ENCODE measurements at places on chromosomes 4 and X.

DNA sequence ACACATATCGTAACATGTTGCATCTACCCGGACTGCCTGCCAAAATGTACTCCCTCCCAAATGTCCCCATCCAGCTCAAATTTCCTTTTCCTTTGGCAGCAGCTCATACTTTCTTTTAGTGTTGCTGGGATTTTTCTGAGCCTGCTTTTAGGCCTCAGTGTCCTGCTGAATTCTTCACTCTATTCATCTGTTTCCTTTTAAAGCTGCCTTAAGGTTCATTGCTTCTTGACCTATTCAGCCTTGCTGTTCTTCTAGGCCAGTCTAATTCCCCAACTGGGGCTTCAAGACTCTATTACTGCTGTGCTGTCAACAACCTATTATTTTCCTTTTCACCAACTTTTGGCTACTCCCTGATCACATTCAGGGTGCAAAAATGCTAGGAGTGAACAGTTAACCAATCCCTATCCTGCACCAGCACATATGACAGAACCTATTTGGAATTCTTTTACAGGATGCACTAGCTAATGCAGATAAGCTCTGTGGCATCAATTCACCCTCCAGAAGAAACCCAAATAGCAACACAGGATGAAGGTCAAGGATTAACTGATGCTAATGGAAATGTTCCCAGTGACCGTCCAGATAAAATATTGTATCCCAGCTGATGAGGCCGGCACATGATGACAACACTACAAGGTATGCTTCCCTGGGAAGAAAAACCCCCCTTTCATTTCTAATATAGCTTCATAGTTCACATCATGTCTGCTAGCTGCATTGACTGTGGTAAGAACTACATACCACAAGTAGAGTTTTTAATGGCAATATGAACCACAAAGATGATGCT, 114.7 kb upstream of the TTC29 start:
- DNase-seq = no peak

- no peak for DNase-seq
Measured at GRCh38 chr4:123573866-123574508, 177.4 kb downstream of the SPRY1 start.

GRCh38 chr4:171983935-171984805, 171.0 kb downstream of the GALNTL6 start:
- no peak for DNase-seq

DNA sequence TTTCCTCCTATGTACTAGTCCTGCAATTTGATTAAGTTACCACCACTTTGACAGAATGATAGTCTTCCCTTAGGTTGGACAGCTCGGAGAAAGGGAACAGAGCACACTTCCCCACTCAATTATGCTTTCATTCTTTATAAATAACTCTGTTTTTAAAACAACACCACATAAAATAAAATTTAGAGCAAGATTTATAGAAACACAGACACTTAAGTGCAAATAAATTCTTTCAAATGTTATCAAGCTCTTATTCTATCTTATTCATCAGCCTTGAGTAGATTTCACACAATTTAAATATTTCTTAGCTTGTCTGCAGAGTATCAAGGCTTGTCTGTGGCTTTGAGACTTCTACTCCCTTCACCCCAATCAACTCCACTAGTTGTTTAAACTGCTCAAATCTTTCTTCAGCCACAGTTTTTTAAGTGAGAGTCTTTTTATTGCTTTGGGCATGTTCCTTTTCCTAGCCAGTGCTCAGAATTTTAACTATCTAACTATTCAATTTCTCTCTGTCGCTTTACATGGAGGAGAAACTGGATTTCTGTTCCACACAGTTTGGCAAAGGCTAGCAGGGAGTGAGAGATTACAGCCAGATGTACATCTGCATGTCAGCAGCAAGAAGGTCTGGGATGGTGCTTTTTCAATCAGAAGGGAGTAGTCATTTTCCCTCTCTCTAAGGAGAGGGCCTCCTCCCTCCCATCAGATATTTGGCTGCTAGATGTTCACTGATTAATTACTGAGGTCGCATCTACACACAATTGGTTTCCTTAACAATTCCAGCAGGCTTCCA, 53.1 kb upstream of the PLAC1 start:
- no peak for DNase-seq

DNA sequence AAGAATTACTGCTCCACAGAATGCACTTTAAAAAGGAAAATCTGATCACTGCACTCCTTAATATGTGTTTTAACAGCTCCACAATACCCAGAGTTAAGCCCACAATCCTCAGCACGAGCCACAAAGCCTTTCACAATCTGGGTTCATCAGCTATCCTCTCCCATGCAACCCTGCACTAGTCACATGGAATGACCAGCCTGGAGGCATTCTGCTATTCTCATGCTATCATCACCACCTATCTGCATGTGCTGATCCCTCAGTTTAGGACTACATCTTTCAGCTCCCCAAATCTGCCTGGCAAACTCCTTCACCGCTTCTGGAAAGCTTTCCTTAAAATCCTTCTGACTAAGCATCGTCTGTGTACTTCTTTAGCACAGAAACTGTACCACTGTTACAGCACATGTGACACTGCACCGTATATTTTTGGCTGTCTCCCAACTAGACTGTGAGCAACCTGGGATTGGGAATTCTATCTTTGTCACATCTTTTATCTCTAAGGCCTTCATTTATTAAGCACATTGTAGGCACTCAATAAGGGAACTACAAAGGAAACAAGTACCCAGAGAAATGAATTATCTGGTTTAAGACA, 18.3 kb upstream of the EIF1AX start:
- no peak for DNase-seq

GRCh38 chr4:7777017-7777710, 162.5 kb downstream of the AFAP1 start:
- DNase-seq = no peak

DNA sequence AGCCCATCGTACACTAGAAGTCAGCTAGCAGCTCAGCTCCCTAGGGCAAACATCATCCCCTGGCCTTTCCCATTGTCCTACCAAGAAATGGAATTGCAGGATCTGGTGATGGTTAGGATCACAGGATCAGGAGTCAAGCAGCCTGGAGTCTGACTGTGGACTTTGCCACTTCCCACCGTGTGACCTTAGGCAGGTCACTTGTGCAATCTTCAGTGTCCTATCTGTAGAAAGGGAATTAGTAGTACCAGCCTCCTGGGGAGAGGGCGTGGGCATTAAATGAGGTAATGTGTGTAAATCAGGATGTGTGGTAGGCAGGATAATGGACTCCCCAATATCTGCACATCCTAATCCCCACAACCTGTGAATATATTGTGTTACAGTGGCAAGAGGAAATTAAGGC, 38.6 kb upstream of the APLN start:
- DNase-seq = no peak

DNA sequence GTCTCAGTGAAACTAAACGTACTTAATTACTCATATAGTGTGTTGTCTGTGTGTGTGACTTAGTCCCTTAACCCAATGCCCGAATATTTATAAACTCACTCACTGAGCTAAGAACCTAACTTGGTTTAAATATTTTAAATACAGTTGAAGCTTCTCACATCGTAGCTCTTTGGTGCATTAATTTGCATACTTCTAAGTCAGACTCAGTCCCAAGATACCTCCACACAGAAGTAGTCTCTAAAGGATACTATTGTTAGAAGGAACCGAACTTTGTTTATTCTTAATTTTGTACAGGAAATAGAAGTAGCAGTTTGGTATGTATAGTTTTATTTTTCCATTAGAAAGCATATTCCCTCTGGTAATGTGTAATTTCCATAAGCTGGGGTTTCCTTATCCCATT, 54.0 kb upstream of the NKAP start:
- no peak for DNase-seq

DNA sequence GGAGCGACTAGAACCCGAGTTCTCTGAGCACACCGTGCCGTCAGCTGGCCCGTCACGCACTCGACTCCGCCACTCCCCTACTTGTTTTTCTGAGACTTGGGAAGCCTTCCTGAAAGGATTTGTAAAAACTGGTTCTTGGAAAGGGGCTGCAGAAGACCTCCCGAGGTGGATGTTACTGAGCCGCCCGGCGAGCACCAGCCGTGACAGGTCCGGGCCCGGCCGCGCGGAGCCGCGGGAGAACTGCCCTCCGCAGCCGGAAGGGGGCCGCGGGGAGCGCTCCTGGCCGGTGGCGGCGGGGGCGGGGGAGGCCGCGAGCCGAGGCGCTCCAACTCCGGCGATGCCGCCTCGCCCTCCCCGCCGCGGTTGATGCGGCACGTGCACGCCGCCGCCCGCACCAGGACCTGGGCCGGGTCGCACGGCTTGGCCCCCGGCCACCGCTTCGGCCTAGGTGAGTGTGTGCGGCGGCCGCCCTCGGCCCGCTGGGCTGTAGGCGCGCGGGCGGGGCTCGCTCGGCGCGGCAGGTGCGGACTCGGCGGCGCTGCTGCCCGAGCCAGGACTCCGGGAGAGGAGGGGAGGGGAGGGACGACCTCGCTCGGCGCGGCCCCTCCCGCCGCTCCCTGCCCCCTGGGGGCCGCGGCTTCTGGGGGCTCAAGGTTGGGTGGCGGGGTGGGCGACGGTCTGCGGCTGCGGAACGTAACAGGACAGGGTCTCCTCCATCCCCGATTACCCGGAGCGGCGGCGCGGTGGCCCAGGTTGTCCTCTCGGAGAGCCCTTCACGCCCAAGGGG, 1.7 kb downstream of the SPRY1 start:
- peak; percentile 59 for DNase-seq

GRCh38 chr4:187903106-187903505, 92.5 kb upstream of the ZFP42 start:
- DNase-seq = no peak

GRCh38 chr4:158912806-158913205, 144.0 kb downstream of the FNIP2 start:
- no peak for DNase-seq

- no peak for DNase-seq
Measured at GRCh38 chr4:957231-957580, 16.2 kb downstream of the DGKQ start.

GRCh38 chr4:26242451-26242850, 78.4 kb upstream of the RBPJ start:
- DNase-seq = no peak

DNA sequence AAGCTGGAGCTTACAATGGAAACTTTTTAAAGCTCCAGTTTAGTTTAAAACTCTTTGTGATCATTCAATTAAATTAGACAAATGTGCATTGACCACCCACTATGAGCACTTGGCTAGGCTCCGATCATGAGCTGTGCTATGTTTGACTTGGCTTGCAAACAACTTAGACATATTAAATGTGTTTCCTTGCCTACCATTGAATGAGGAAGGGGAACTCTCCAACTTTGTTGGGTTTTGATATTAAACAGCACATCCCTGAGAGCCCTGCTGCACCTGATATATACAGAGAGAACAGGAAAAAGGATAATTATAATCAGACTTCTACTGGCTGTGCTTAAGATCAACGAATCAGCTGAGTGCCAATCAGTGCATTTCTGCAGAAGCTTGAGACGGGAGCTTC, 71.4 kb upstream of the ADGRL3 start:
- no peak for DNase-seq

DNA sequence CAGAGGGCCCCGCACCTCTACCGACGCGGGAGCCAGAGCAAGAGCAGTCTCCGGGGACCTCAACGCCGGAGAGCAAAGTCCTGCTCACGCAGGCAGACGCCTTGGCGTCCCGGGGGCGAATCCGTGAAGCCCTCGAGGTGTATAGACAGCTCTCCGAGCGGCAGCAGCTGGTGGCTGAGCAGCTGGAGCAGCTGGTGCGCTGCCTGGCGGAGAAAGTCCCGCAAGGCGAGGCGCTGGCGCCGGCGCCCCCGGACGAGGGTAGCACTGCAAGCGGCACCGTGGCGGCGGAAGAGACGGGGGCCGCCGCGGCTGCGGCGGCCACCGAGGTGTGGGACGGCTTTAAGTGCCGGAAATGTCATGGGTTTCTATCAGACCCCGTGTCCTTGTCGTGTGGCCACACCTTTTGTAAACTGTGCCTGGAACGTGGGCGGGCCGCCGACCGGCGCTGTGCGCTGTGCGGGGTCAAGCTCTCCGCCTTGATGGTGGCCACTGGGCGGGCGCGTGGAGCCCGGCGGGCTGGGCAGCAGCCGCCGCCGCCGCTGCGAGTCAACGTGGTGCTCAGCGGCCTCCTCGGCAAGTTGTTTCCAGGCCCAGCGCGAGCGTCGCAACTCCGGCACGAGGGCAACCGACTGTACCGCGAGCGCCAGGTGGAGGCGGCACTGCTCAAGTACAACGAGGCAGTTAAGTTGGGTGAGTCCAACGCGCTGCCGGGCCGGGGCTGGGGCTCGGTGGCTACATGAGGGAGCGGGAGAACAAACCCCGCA, 672 bp downstream of the LONRF3 start:
- no peak for DNase-seq

DNA sequence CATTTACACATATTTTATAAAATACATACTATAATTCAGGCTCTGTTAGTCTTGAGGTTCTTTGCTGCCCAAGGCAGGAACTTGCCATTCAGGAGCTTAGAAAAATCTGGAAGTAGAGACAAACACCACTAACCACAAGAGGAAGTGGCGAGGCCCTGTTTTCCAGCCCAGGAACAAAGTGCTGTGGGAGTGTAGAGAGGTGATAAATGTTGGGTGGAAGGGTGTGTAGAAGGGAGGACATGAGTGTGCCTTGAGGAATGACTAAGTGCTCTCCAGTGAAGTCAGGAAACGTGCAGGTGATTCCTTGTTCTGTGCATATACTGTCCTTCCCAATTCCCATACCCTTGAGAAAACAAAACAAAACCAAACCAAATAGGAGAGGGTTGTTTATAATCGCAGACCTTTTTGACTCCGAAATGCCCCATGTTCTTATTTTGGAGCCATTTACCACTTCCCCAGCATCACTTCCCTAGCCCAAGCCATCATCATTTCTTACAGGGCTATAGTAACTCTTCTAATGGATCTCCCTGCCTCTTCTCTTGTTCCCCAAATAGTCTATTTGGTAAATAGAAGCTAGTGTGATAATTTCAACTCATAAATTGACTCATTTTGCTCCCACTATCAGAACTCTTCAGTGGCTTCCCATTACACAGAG, 83.2 kb downstream of the GPAT3 start:
- DNase-seq = no peak

GRCh38 chrX:81489987-81490386, 288.1 kb downstream of the SH3BGRL start:
- no peak for DNase-seq

DNA sequence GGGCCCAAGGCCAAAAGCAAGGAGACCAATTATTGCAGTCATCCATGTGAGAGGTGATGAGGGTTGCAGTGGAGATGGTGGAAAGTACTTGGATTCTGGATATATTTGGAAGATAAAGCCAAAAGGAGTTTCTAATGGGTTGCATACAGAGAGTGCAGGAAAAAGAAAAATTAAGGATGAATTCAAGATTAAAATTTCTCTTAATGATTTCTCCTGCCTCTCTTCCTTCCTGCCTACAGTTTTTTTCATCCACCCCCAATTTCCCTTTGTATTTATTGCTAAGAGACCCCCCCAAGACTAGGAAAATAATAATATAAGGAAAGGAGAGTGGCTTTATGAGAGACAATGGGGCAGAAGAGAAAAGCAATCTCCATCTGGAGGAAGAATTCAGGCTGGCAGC, 8.6 kb upstream of the FGF5 start:
- DNase-seq = no peak

GRCh38 chr4:39621582-39621981, 17.1 kb downstream of the SMIM14 start:
- peak; percentile 90 for DNase-seq

DNA sequence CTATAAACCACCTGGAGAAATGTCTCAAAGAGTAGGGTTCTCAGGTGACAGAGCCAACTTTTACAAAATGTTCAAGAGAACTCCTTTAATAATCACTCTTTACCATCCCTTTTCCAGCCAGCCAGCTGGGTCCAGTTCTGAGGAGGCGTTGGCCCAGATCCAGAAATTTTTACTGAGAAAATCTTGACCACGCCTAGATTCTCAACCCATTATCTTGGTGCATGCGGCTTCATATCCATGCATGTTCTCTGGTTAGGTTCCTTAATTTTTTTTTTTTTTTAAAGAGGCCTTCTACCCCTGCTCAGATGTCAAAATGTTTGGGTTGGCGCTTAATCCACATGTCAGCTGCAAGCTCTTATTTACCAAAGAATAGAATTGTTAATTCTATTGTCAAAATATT, 12.0 kb upstream of the MAP7D2 start:
- peak; percentile 18 for DNase-seq
